CD4-positive, alpha-beta T cell treated with Interleukin-10 for 1 hour (primary cell): ENCODE measurements at places on chromosomes 16 and 17.

GRCh38 chr16:57089406-57089805 is 3.0 kb upstream of the CPNE2 start:
- DNase-seq, result no peak

- no peak for DNase-seq
Observed at GRCh38 chr16:85998868-85999729, 100.1 kb downstream of the IRF8 start.

- no peak for DNase-seq
Observed at GRCh38 chr16:68645494-68646388, 631 bp downstream of the CDH3 start.

- DNase-seq, result no peak
Observed at GRCh38 chr16:10282367-10282766, 100.1 kb upstream of the GRIN2A start.

- DNase-seq, result peak; percentile 37
Observed at GRCh38 chr17:63966646-63967264, 6.0 kb downstream of the SCN4A start.

- DNase-seq, result no peak
Observed at GRCh38 chr16:69078073-69078472, 27.4 kb upstream of the HAS3 start.

DNA sequence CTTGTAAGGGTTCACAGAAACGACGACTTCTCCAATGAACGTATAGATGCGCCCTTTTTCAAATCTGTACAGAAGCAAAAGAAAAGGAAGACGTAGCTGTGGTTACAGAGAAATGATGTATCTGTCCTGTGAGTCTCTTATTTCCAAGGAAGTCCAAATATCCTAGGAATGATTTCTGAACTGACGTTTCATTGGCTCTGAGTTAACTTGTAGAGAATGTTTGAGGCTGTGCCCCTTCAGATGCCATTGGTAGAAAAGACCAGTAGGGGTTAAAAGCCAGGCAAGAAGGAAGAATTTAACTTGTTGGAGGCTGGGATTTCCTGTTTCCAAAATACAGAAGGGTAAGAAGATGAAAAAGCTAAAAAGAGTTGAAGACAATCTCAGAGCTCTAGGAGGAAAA is 96.2 kb downstream of the MYO1D start:
- no peak for DNase-seq

GRCh38 chr17:49830605-49831004 is 17.3 kb downstream of the TAC4 start:
- DNase-seq, result no peak

DNA sequence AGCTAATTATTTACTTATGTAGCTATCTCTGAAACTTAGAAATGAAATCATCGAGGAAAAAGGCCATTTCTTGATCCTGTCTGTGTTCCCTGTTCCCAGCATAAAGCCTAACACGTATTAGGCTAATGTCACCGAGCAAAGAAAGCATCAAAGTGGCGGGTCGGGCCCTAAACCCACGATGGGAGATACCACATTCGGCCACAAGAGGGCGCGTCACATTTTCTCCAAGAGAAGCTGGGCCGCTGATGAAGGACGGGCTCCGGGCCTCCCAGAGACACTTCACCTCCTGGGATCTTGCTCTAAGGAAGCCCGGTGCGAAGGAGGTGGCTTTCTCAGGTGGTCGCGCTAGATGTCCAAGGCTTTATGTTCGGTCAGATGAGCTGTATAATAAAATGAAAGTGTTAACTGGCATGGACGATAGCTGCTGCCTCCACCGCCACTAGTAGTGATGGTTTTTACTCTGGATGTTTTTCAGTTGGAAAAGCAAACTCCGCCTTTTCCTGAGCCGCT is 853 bp upstream of the PDK2 start:
- DNase-seq, result peak; percentile 91

DNA sequence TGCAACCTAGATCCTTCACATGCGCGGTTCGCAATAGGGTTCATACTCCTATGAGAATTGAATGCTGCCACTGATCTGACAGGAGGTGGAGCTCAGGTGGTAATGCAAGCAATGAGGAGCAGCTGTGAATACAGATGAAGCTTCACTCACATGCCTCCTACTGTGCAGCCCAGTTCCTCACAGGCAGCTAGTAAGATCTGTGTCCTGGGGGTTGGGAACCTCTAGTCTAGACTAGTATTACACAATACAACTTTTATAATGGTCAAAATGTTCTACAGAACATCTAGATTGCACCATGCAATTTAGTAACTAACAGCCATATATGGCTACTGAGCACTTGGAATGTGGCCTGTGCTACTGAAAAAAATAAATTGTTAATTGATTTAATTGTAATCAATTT is 26.7 kb downstream of the ABCA5 start:
- no peak for DNase-seq

- DNase-seq, result no peak
Observed at GRCh38 chr17:65072660-65073071, 16.1 kb upstream of the GNA13 start.

DNA sequence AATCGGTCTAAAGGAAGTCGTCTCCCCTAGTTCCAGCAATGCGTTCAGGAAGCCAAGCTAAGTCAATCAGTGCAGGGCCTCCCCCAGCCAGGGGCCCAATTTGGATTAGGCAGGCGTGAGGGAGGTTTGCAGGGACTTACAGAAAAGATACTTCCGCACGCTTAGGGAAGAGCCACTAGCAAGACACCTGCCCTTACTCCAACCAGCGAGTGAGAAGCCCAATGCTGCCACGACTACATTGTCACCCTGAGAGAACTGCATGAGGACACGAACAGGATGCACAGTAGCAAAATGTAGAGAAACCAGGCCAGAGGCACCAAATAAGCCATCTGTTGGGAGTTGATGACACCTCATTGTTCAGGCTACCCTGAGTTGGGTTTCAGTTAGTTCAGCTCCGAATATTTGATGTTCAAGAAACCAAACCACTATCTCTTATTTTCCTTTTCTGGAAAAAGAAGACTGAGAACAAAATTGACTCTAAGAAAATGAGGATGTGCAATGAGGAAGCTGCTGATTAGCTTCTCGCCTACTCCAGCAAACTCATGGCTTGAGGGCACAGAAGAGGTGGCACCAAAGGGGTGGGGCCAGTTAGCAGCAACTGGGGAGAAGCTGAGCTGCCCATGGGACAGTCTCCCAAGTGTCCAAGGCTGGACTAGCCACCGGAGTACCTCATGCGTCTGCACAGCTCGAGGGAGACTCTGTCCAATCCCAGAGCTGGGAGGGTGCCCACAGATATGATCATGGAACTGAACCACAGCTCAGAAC is 29.3 kb downstream of the TK2 start:
- no peak for DNase-seq

- DNase-seq, result no peak
Observed at GRCh38 chr16:54356391-54356790, 69.8 kb upstream of the IRX3 start.

- no peak for DNase-seq
Observed at GRCh38 chr17:79835470-79835899, 3.8 kb downstream of the CBX4 start.

GRCh38 chr17:45907750-45908395 is 13.5 kb downstream of the MAPT start:
- DNase-seq, result no peak

DNA sequence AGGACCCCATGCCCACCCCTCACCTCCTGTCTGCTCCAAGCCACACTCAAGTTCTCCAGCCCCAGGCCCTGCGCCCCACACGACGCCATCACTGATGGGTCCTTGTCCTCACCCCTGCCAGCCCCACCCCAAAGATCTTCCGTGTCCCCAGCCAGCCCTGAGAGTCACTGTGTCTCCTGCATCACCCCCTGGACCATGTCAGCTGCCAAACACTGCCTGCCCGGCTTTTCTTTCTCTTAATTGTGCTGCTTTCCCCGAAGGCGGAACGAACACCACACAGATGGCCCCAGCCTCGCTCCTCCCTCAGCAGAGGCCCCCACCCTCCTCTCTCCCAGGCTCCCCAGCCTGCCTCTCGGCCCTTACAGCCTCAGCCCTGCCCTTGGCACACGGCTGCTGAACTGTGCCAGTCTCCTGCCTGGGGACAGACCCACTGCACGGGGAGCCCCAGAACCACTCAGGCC is 4.8 kb upstream of the GAA start:
- no peak for DNase-seq

DNA sequence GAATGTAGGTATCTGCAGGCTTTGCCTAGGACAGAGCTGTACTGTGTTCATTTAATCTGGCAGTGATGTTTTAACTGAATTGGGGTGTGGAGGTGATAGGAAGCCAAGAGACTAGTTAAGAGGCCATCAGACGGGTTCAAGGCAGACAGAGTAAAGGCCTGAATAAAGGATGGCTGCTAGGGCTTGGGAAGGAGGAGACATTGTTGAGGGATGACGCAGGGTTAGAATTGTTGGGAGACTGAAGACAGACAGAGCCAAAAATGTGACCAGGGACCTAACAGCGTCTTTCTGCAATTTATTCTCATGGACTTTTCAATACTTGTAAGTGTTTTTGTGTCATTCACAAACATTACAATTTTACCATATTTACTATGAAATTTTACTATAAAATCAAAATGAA is 48.6 kb upstream of the MYH10 start:
- DNase-seq, result no peak

DNA sequence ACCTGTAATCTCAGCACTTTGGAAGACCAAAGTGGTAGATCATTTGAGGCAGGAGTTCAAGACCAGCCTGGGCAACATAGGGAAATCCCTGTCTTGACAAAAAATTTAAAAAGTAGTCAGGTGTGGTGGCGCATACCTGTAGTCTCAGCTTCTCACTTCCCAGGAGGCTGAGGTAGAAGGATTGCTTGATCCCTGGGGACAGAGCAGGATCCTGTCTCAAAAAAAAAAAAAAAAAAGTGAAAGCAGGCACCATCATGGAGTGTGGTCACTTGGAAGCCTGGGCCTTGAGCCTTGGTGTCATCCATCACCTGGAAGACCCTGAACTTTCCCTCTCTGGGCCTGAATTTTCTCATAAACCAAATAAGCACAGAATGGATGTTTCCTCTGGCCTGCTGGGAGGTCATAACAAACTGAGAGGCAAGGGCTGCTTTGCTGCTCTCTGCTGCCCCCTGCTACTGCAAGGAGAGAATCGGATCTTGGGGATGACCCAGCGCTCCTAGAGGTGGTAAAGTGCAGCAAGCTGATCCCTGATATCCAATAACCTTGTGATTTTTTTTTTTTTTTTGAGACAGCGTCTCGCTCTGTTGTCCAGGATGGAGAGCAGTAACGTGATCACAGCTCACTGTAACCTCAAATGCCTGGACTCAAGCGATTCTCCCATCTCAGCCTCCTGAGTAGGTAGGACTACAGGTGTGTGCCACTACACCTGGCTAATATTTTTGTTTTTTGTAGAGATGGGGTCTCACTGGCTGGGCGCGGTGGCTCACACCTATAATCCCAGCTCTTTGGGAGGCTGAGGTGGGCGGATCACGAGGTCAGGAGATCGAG is 75.9 kb upstream of the RNU2-1 start:
- no peak for DNase-seq

DNA sequence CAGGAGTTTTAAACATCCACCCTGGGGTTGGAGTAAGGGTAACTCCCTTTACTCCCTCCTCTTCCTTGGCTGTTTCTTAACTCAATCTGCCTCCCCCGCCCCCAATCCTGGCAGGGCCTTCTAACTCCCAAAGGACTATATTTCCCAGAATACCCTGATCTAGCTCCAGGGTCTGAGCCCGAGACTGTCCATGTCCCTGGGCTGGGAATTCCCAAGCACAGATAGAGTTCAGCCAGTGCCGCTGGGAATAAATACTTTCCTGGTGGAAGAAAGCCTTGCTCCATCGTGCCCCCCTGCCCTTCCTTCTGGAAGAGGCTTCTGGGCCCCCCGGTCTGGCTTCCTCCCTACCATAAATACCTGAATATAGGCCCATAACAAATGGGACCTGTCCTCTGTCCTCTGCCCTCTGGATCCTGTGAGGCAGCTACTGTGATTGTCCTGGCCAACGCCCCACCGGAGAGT is 10.2 kb downstream of the BAHCC1 start:
- DNase-seq, result no peak

DNA sequence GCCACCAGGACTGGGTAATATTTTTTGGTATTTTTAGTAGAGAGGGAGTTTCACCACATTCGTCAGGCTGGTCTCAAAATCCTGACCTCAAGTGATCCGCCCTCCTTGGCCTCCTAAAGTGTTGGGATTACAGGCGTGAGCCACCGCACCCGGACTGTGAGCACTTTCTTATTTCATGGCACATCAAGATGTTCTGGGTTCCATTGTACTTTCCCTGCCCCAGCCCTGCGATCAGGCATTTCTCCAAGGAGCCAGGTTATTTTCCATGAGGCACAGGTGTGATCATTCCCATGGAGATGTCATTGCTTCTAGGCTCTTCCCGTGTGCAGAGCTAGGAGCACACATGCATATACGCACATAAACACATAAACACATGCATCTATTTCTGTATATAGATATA is 2.6 kb upstream of the ANKRD40CL start:
- no peak for DNase-seq

DNA sequence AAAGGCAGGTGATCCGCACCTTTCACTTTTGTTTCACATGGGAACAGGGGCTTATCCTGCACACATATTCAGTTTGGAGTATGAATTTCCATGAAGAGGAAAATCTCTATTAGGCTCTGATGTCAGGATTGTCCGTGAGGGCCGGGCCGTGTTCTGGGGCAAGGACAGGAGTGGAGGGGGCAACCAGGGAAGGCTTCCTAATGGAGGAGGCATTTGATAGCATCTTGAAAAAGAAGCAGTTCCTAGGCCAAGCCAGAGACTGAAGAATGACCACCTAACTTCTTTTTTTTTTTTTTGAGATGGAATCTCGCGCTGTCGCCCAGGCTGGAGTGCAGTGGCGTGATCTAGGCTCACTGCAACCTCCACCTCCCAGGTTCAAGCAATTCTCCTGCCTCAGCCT is 174.2 kb downstream of the SEC14L1 start:
- DNase-seq, result no peak

DNA sequence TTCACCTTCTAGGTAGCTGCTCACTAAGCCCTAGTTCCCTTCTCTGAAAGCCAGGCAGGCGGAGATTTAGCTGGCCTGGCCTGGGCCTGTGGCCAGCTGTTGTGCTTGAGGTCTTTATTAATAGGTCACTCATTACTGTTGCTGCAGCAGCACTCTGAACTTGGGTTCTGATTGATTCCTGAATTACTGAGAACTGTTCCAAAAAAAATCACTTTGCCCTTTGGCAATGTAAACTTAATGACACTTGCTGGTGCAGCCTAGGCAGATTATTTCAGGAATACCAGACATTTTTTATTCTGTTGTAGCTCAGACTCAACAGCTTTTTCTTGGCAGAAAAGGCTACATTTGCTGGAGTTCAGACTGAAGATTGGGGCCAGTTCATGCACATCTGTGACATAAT is 2.7 kb downstream of the TOM1L1 start:
- DNase-seq, result no peak
